CD4-positive, alpha-beta T cell treated with Interleukin-4 for 1 hour (primary cell): ENCODE measurements at places on chromosomes 16 and 17.

GRCh38 chr16:75860326-75861053, 134.2 kb upstream of the CPHXL start:
- DNase-seq, result no peak

DNA sequence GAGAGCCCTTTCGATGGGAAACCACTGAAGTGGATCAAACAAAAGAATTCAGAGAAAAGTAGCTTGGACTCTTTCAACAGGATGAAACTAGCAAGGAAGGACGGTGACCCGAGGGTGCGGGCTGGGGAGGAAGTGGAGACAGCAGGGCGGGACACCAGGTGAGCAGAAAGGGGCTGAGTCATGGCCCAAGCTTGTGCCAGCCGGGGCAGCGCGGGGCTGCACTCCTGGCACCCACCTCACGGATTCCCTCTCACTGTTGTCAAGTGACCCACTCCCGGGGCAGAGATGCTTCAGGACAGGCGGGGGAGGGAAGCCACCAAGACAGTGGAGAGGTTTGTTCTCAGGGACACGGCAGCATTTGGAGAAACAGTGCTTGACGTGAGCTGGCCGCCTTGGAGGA, 10.7 kb upstream of the RNF222 start:
- DNase-seq, result no peak

GRCh38 chr16:85284141-85284817, 172.0 kb upstream of the CIBAR2 start:
- DNase-seq, result no peak

DNA sequence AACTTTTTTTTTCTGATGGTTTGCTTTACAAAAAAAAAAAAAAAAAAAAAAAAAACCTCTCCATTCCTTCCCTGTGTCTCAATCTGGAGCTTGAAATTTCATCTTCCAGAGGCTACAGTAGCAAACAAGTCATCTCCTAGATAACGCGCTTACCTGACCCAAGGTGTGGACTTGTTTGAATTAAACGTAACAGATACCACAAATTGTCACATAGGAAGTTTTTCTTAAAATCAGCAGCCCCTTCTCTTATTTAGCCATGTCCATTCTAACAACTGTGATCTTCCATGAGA, 2.0 kb downstream of the STAT5B start:
- no peak for DNase-seq

DNA sequence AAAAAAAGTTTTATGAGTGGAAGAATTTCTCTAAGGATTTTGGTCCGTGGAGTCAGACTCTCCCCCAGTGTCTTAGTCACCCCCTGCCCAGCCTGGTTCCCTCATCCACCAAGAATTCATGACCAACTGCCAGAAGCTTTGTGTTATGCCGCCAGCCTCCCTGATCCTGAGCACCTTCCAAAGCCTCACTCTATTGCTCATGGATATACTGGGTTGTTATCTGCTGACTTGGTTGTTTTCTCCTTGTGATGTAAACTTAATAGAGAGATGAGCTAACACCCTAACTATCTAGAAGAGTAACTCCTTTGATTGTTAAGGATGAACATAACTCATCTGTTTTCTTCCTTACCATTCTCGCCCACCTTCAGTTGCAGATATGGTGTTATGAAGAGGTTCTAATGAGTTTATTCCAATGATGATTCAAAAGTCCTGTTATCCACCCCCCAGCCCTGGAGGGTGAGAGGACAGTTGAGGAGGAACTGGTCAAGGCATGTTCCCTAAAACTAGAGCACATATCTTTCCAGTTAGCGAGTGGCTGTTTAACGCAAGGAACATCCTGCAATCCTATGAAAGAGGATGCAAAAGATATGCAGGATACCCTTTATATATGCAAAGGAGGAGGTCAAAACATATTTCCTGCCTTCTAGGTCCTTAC, 1.5 kb upstream of the PSMD3 start:
- no peak for DNase-seq

DNA sequence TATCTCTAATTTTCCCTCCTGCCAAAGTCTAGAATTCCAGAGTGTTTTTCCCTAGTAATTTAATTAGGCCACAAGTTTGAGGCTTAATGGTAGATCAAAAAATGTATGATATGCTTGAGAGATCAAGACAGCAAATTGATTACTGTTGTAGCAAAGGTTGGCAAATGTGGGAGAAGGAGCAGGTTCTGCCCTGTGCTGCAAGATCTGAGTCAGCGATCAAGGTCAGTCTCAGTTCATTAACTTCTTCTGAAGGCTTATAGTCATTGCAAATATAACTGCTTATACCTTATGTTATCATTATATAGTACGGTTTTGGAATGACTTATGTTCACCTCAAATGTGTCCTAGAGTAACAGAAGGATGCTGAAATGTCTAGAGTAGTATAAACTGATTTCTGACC, 231.1 kb upstream of the TBX2 start:
- no peak for DNase-seq

GRCh38 chr17:64328859-64329531, 61.7 kb downstream of the PECAM1 start:
- no peak for DNase-seq

GRCh38 chr17:43135454-43135819, 10.3 kb upstream of the BRCA1 start:
- no peak for DNase-seq

DNA sequence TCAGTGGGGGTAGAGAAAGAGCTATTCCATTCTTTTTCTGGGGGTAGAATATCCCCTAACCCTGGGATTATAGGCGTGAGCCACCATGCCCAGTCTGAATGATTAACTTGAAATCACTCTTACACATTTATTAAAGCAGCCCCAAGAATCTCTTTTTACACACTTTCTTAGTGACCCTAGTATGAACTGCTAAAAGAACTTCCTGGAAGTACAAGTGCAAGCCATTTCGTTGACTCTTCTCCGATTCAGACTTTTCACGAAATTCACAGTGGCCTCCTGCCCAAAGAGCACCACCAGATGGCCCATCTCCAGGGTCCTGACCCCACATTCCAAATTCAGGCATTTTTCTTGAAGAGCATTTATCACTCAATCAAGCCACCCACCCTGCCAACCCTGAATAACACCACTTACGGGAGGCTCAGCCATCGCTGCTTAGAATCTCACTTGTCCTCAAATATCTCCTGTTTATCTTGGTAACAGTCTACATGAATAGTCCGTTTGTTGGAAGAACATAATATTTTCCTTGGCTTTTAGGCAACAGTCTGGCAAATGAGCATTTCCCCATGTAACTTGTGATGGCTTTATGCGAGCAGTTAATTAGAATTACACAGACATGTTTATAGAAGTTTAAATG, 28.0 kb downstream of the ZNF423 start:
- no peak for DNase-seq

DNA sequence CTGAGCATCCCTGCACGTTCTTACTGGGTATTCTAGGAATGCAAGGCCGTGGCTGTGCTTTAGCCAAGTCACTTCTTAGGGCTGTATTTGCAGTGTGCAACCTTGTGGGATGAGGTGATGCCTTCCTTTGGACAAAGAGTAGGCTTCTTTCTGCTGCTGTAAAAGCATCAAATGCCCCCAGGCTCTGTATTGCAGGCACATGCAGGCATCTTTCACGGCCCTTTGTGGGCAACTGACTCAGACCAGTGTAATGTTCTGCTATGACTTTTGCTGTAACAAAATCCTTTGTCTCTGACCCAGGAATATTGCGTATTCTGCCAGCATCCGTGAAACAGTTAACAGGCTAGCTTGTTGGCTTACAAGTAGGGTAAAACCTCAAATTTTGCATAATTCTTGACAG, 30.9 kb upstream of the GCSH start:
- DNase-seq, result no peak

DNA sequence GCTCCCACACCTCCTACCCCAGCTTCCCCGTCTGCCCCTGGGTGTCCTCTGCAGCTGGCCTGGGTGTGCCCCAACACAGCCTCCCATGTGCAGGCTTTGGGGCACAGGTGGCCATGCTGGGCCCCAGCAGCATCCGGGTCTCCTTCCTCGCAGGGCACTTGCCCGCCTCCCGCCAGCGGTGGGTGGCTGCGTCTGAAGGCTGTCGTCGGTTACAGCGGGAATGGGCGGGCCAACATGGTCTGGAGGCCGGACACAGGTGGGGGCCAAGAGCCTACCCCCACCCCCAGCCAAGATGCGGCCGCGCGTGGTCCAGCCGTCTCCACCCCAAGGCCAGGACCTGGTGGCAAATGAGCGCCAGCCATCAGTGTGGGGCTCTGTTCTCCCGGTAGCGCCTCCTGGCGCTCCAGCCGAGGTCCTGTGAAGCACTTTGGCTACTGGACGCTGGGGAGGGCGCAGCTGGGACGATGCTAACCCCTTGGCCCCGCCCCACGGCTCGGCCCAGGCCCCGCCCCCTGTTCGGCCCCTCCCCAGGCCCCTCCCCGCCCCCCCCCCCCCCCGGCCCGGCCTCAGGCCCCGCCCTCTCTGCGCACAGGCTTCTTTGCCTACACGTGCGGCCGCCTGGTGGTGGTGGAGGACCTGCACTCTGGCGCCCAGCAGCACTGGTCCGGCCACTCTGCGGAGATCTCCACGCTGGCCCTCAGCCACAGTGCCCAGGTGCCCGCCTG, 7.3 kb upstream of the RHOT2 start:
- DNase-seq, result peak; percentile 68

GRCh38 chr17:5667871-5668270, 83.6 kb upstream of the NLRP1 start:
- DNase-seq, result no peak

- DNase-seq, result no peak
Observed at GRCh38 chr16:13953501-13953900, 33.5 kb downstream of the ERCC4 start.

GRCh38 chr16:87822108-87822970, 47.0 kb downstream of the SLC7A5 start:
- DNase-seq, result no peak

DNA sequence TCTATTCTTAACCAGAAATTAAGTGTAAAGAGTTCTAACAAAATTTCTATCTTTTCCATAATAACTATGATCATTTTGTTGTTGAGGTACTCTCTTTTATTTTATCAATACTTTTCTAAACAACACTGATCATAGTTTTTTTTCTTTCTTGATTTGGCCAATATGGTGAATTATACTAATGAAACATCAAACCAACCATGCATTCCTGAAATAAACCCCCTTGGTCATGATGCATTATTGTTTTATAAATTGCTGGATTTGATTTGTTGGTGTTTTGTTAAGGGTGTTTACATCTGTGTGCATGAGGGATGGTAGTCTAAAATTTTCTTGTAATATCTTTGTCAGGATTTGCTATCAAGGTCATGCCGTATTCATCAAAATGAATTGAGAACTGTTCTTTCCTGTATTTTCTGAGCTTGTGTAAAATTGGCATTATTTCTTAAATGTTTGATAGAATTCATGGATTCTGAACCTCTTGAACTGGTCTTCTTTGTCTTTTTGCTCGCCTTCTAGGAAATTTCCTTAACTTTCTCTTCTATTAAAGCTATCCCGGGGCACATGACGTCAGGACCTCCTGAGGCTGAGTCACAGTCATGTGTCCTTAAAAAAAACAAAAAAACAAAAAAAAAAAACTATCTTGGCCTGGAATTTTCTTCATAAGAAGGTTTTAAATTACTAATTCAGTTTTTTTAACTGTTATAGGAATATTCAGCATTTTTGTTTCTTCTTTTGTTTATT, 3.9 kb upstream of the TRIM25 start:
- DNase-seq, result no peak

DNA sequence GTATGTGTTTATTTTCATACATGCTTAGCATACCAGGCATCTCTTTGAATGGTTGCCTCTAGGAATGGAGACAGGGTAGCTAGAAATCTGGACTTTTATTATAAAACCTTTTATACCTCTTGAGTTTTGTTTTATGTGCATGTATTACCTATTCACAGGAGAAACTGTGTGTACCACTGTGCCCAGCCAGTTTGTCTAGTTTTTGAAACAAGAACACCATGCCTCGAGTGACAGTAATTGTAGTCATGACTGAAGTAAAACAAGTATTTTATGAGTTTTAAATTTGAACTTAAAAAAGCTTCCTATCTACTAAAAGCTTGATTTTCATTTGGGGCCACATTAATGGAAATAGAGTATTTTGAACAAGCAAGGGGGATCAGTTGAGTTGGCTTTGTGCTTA, 57.4 kb downstream of the SNTB2 start:
- DNase-seq, result no peak

GRCh38 chr16:4404247-4404966, 12.0 kb downstream of the CORO7 start:
- peak; percentile 26 for DNase-seq

DNA sequence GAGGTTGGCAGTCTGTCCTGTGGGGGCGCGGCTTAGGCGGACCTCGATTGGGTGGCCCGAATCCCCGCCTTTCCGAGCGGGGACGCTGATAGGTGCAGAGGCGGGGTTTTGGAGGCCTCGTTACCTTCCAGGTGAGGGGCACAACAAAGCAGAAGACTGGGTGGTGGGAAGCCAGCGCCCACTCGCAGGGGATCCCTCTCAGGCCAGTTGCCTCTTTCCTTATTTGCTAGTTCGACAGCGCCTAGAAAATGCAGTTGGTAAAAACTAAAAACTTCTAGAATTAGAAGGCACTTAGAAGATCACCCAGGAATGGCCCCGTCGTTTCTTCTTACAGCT, 730 bp downstream of the KAT7 start:
- no peak for DNase-seq

DNA sequence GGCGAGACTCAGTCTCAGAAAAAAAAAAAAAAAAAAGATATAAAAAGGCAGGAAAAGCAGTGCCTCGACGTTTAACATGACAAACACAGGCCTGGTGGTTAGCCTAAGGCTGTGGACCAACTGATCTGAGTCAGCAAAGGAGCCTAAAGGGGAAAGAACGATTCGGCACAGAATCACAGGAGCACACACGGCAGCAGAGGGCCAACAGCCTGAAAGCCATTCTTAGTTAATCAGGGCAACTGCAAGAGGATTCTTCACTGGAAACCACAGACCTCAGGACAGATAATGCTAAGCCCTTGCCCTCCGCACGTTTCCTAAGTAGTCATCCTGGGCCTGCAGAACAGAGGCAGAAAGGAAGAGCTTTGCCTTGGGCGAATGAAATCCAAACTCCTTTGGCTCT, 14.7 kb downstream of the TMEM11 start:
- no peak for DNase-seq

GRCh38 chr17:79933863-79934652, 94.8 kb upstream of the CBX4 start:
- DNase-seq, result peak; percentile 44

DNA sequence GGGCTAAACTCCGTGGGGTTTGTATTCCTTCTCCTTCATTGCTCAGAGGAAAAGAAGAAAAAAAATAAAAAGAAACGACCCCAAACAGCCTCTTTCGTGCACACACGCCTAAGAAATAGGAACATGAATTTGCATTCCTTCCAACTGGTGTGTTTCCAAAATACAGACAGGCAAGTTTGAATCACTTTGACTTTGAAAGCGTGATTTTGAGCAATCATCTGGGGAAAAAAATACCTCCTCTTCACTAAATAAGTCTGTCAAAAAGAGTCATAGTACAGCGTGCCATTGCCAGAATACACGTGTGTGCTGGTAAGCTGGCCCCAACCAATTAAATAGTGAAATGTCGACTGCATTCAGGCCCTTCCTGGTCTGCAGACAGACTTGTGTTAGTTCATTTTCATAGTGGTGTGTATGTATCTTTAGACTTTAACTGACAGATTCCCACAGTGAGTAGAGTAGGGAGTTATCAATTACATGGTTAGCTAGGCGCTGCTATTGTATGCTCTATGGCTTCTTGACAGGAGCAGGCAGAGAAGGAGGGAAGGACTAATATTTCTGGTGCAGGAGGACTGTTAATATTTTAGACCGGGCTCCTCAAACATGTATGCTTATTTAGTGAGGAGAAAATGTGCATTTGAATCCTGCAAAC, 618.3 kb downstream of the MAF start:
- DNase-seq, result no peak

- no peak for DNase-seq
Observed at GRCh38 chr17:81069135-81069645, 34.2 kb downstream of the BAIAP2 start.
